Jurkat, Clone E6-1 (cell line): ENCODE measurements at places on chromosomes 5 and 9.

DNA sequence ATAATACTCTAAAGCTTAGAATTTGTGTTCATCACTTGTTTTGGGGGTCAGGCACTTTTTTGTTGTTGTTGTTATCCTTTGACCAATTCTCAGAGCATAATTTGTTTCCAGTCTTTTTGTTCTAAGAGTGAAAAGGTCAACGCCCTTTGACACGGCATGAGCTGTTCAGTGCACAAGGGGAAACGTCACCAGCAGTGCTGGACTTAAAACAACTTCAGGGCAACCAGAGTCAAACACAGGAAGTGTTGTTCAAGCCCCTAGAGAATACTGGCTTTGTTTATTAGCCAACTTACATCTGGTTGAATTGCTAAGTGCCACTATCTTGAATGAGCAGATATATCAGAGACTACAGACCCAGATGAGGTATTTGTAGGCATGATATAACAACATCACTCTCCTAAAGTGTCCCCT lies 368.9 kb downstream of the TMEM161B start:
- no peak for DNase-seq

GRCh38 chr5:54579591-54580295 lies 62.2 kb downstream of the SNX18 start:
- no peak for DNase-seq

DNA sequence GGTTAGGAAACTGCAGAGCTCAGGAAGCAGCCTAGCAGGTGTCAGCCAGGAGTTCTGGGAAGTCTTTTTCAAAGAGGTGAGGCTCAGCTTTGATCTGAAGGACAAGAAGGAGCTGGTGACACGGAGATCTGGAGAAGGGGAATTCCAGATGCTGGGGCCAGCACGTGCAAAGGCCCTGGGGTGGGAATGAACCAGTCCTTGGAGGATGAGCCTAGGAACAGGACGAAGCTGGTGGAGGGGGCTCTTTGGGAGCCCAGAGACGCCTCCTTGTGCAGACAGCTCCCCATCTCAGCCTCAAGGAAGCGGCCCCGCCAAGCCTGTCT lies 15.2 kb upstream of the RNU6ATAC start:
- no peak for DNase-seq

GRCh38 chr9:124450931-124451661 lies 845 bp downstream of the ADGRD2 start:
- no peak for DNase-seq

DNA sequence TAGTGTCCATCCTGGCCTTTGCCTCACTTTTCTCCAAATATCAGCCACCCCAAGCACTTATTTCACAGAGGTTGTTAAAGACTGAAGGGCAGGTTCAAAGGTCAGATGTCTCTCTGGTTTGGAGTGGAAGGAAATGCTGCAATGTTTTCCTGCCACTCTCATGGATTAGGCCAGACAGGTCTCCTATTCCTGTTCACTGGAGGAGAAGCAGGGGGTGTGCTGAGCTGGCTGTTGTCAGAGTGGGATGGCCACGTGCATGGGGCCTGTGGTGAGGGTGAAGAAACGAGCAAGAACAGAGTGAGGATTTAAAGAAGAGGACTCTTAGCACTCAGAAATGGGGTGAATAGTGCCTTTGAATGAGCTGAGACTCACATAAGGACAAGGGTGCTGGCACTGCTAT lies 6.7 kb downstream of the TMEM8B start:
- no peak for DNase-seq

GRCh38 chr5:148733601-148734438 lies 79.5 kb upstream of the HTR4 start:
- DNase-seq = peak; percentile 61

GRCh38 chr9:97857606-97858392 lies 4.8 kb downstream of the FOXE1 start:
- DNase-seq = no peak

GRCh38 chr5:54469622-54470021 lies 14.1 kb downstream of the HSPB3 start:
- DNase-seq = no peak

- no peak for DNase-seq
Observed at GRCh38 chr9:101673642-101674041, 64.8 kb downstream of the GRIN3A start.

DNA sequence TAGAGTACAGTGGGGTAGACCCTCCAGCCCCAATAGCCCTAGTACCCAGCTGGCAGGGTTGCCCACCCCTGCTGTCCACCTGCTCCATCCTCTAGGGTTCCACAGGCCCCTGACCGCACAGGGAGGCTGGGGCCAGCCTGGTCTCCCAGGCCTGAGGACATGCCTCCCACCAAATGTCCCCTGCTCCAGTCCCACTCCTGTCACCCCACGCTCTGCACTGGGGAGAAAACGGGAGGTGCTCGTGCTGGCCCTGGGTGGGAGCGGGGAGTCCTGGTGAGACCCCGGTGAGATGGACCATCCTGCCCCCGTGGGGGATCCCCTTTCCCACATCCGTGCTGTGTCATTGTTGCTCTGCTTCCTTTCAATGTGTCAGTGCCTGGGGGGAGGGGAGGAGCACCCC lies 12.1 kb downstream of the CPLX2 start:
- DNase-seq = no peak

GRCh38 chr5:143243103-143243502 lies 160.4 kb downstream of the NR3C1 start:
- DNase-seq = no peak

GRCh38 chr5:167752936-167753335 lies 538.5 kb upstream of the WWC1 start:
- no peak for DNase-seq

GRCh38 chr5:115557667-115558387 lies 13.3 kb upstream of the FEM1C start:
- DNase-seq = no peak

- DNase-seq = no peak
Observed at GRCh38 chr5:161925960-161926359, 78.0 kb downstream of the GABRA1 start.

DNA sequence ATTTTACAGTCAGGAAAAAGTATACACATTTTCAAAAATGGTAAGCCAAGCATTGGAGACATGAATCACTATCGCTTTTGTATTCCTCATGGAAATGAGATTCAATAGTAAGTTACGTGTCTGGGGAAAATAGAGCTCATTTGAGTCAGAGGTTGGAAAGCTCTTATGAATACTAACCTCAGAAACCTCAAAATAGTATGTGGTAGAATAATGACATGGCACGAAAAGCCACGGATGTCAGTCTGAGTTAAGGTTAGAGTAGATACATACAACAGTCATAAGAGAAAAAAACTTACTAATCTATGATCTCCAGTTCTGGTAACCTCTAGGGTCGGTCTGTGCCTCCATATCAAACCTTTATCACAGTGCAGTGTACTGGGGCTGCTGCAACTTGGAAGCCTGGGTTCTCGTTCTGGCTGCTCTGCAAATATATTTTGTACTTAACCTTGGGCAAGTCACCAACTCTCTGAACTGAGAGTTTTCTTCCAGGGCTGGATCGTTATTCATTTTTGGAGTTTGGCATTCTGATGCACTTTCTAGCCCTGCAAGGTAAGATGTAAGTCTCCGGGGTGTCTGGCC lies 31.8 kb downstream of the MAP1B start:
- peak; percentile 69 for DNase-seq

GRCh38 chr5:110738503-110738811 lies 350 bp upstream of the SLC25A46 start:
- DNase-seq = no peak

DNA sequence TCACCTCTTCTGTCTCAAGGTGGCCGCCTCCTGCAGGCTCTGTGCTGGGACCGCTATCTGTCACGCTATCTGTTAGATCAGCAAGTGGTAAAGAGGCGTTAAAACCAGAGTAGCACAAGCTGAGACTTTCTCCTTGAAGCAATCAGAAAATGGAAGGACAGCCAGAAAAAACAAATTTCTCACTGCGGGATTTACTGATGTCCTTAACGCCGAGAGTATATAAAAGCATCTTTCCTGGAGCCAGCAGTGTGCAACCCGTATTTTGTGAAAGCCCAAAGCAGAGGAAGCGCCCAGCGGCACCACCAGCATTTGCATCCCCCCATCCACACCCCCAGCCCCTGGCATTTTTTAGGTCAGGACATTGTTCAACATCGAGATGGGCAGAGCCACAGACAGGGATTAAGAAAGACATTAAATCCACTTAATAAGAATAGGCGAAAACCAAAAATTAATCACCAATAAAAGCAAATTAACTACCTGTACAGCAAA lies 48.6 kb downstream of the DUSP1 start:
- no peak for DNase-seq

- no peak for DNase-seq
Observed at GRCh38 chr5:6730807-6731206, 17.6 kb downstream of the TENT4A start.

DNA sequence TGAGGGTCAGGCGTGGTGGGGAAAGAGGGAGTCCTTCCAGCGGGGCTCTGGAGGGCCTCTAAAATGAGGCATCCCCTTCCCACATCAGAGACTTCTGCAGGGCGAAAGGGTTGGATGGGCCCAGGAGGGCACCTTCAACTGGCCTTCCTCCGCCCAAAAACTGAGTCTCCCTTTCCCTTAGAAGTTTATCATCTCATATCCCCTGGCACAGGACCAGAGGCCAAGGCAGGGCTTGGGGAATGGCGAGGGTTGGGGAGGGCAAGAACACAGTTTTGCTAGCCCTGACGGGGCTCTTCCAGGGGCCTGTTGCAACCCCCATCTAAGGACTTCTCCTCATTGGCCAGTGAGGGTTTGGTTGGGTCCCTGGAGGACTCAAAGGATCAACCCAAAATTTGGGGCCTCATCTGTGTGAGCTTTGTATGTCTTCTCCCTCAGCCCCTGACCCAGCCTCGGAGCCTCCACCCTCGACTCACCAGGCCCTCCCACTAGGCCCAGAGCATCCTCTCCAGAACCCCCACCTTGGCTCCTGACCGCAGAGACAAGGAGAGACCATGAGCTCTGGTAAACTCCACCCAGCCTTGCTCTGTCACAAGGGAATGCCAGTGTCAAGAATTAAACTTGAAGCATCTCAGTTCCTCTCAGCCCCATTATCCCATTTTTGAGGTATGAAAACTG lies 24.1 kb downstream of the AQP7 start:
- DNase-seq = no peak

DNA sequence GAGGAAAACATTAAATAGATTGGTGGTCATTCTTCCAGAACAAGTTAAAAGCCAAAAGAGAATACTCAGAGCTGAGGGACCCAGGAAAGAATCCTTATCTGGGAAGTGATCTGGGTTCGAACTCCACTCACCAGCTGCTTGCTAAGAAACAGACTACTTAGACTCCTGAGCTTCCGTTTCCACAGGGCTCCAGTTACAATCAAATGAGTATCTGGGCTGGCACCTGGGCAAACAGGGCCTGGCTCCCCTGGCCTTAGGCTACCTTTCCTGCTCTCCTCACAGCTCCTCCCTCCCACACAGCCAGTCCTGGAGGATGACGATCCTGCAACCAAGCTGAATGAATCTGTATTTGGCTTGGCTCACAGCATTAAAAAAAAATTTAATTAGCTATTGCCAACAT lies 2.5 kb downstream of the MAPK9 start:
- no peak for DNase-seq

DNA sequence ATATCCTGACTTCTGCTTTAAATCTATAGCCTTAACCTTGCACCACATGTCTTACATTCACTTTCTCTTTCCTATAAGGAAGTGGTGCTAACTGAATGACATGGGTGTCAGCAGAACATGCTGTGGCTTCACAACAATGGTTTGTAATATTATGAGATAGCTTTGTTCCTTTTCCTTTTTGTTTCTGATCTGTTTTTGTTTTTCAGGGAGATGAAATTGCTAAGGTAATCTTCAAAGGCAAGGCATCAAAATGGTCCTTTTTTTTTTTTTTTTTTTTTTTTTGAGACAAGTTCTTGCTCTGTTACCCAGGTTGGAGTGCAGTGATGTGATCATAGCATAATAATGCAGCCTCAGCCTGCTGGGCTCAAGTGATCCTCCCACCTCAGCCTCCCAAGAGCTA lies 53.6 kb upstream of the RANBP6 start:
- peak; percentile 55 for DNase-seq

GRCh38 chr9:135945969-135946368 lies 15.2 kb downstream of the UBAC1 start:
- no peak for DNase-seq

- DNase-seq = no peak
Observed at GRCh38 chr9:113257863-113258262, 17.5 kb downstream of the CDC26 start.

DNA sequence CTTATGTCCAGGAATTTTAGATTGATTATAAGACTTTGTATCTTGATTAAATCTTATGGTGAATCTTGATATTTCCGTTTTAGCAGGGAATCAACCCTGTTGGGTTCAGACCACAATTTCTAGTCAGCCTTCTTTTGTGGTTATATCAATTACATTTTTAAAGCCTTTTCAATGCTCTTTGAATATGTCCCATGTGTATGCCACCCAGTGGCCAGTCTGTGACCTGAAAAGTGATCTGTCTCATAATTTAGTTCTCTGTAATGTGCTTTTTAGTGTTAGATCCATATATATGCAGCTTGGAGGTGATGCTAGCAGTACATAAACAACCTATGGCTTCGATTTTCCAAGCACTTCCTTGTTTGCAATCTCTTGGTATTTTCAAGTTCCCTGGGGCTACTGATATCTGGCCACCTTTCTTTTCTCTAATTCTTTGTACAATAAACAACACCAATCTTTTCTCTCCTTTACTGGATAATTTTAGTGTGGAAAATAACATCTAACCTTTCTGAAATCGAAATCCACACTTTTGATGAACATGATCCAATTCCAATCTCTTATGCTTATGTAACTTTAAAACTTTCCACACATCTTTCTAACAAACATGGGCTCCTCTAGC lies 28.8 kb downstream of the PDE8B start:
- peak; percentile 15 for DNase-seq

DNA sequence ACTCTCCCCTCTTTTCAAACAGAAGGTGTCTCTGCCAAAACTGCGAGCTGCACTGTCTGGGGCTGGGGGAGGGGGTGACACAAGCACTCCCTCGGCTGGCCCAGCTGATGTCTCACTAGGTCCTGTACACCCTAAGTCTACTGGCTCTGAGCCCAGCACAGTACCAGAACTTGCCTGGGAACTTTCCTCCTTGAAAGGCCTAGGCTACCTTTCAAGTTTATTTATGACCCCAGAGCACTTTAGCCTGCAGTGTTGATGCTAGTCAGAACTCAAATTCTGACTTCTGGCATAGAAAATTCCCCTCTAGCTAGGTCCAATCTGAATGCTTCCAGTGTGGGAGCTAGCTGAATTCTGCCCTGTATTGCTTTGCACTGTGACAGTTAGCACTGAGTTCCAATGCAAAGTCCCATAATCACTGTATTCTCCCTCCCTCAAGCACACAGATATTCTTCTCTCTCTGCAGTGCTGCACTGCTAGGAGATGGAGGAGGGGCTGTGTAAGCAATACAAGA lies 10.5 kb downstream of the LURAP1L start:
- DNase-seq = no peak

- no peak for DNase-seq
Observed at GRCh38 chr5:6501701-6502100, 53.0 kb downstream of the UBE2QL1 start.

DNA sequence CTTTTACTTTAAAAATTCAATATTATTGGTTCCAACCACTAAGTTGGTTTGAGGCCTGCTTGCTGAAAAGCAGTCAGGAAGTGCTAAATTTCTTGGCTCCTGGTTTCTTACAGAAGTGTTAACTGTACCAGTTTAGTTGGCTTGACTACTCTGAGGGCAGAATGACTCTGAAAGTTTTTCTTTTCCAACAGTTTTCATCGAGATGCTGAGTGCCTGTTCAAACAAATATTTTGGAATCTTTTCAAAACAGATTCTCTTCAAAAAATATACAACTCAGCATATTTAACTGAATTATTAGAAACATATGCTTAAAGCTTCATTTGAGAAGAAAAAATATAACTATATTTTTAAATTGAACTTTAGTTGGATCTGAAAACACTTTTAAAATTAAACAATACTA lies 37.0 kb downstream of the SLC38A9 start:
- DNase-seq = no peak
